SK-N-SH (cell line): ENCODE measurements at places on chromosomes 12 and 14.
A peak's percentile ranks its signal among the peaks of the same experiment; 100 is the strongest.

- no peak for DNase-seq
Measured at GRCh38 chr12:113145720-113146551, 3.6 kb upstream of the CFAP73 start.

DNA sequence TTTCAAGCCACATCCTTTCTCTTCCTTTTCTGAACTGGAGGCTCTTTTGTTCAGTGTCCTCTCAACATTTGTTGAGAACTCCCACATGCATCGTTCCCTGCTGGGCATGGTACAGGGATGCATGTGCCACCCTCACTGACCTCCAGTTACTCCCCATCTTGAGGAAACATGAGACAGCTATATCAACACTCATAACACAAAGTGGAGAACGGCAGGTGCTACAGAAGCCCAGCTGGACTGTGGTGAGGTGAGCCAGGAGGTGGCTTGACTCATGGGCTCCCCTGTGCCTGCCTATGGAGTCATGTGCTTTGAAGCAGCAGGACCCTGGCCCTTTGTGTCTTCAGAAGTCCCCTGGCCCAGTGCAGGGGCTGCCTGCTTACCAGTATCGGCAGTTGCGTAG, 9.7 kb downstream of the MYH6 start:
- no peak for DNase-seq

- peak; percentile 30 for DNase-seq
Measured at GRCh38 chr12:18430425-18431048, 169.2 kb downstream of the PIK3C2G start.

DNA sequence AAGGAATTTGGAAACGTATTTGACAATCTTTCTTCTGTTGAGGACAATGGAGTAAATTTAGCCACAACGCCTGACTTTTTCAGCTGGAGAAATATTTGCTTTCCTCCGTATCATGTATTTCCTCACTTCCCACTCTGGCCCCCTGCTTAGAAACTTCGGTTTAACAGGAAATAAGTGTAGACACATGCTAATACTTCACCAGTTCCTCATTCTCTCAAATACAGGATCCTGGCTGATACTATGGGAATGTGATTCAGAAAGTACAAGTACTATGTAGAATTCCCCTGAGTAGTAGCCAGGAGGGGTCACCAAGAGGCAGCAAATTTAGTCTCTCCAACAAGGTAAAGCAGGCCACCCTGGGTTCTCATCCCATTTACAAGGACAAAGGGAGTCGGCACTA, 58.0 kb downstream of the FAR2 start:
- no peak for DNase-seq

DNA sequence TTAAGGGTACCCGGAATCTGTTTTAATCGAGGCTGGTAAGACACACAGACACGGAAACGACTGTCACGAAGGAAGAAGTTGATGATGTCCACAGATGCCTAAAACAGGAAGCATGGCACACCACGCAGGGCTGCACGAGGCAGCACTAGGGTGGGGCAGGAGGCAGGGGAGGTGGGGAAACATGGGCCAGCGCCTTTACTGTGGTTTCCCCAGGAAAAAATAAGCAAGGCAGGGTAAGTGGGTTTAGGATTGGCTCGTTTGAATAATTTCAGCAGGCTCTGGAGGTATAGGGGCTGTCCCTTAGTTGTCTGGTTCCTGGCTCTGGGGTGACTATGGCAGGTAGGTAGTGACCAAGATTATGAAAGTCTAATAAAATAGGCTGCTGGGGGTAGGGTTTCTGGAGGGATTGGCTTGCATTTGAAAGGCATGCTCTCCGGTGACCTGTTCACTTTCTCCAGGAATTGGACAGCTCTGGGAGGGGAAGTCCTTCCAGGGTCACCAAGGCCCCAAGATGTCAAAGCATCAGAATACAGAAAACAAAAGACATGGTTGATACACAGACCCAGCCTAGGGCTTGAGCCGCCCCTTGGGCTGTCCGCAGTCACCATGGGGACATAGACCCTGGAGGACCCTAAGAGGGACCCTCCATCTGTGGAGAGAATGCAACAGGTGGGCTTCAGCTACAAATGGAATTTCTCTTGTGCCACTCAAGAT, 35.3 kb downstream of the MAP1LC3B2 start:
- no peak for DNase-seq

GRCh38 chr12:108699955-108700563, 31.3 kb downstream of the CORO1C start:
- DNase-seq, result no peak

- no peak for DNase-seq
Measured at GRCh38 chr12:53096759-53097158, 708 bp upstream of the IGFBP6 start.

GRCh38 chr14:100445436-100446088, 122.4 kb downstream of the SLC25A47 start:
- no peak for DNase-seq

DNA sequence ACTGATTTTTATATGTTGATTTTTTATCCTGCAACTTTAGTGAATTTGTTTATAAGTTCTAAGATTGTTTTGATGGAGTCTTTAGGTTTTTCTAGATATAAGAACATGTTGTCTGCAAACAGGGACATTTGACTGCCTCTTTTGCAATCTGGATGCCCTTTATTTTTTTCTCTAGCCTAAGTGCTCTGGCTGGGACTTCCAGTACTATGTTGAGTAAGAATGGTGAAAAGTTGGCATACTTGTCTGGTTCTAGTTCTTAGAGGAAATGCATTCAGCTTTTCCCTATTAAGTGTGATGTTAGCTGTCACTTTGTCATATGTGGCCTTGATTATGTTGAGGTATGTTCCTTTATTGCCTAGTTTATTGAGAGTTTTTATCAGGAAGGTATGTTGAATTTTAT, 68.1 kb downstream of the ERC1 start:
- DNase-seq, result no peak

DNA sequence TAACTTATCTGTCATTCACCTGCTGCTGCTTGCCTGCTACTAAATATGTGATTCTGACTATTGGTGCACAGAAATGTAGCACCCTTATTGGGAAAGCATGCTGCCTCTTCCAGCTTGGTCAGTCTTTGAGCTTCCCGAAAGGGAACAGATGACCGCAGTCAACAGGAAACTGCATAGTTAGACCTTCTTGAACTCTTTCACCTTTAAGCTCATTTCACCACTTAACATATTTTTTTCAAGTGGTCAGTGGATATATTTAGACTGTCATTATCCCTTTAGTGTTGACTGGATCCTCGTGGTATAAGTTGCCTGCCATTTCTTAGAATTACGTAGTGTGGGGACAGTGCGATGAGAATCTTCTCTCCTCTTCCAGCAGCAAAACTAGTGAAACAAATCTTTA, 224.9 kb downstream of the FBXL14 start:
- DNase-seq, result no peak

GRCh38 chr14:105492031-105492970, 1.3 kb downstream of the TEDC1 start:
- no peak for DNase-seq

DNA sequence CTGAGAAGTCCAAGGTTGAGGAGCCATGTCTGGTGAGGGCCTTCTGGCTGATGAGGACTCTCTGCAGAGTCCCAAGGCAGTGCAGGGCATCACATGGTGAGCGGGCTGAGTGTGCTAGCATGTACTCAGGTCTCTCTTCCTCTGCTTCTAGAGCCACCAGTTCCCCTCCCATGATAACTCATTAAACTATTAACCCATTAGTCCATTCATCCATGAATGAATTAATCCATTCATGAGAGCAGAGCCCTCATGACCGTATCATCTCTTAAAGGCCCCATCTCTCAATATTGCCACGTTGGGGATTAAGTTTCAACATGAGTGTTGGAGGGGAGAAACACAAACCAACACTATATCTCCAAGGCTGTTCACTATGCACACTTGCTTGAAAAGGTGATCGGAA, 83.7 kb downstream of the TMEM30B start:
- no peak for DNase-seq

GRCh38 chr14:93183596-93184317, 940 bp downstream of the MOAP1 start:
- peak; percentile 8 for DNase-seq

- DNase-seq, result no peak
Measured at GRCh38 chr14:22564463-22564862, 24.6 kb downstream of the DAD1 start.
